ENCODE measurements at places on chromosomes 3 and 15.

DNA sequence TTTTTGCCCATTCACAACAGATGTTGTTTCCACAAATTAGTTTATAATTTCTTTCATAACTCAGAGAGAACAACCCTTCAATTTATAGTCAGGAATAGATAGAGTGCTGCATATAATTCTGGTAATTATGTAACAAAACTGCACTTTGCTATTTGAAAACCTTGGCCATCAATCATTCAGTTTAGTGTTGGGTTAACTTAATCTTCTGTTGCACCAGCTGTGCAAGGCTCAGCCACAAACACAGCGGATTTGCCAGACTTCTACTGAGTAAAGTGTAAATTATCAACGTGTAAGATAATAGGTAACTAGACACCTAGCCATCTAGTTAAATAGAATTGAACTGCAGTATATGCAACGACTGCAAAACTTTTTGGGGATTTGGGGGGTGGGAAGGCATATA is 1064.3 kb upstream of the EPHA6 start:
- DNase-seq, result no peak

DNA sequence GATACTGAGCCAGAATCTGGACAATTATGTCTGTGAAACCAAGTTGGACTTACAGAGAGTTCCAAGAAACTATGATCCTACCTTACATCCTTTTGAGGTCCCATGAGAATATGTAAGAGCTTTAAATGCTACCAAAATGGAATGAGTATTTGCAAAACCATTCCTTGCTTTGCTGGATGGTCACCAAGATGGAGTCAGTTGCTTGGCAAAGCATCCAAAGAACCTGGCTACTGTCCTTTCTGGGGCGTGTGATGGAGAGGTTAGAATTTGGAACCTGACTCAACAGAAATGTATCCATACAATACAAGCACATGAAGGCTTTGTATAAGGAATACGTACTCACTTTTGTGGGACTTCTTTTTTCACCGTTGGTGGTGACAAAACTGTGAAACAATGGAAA is 36.2 kb downstream of the AP4E1 start:
- peak; percentile 71 for DNase-seq

GRCh38 chr3:146561879-146562278 is 17.5 kb upstream of the PLSCR1 start:
- DNase-seq, result peak; percentile 45

DNA sequence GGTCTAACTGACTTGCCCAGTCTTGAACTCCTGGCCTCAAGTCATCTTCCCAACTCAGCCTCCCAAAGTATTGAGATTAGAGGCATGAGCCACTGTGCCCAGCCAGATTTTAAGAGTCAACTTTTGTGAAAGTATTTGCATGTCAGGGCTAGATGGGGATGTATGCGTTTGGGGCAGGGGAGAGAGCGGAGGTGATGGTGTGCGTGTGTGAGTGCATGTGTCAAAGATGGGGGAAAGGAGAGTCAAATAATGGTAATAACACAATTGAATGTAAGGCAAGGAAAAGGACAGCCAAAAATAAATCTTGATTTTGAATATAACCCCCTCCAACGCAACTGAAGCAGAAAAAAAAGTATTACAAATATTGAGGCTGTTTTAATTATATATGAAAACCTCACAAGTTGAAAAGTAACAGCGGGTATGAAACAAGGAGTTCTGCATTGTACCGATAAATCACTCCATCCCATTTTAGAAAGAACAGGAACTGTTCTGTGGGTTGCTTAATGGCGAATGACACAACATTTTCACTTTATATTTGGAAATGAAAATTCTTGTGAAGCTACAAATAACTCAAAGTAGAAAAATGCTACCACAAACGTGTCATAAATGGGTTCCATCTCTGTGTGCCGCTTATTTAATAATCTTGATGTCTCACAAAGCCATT is 29.9 kb upstream of the LDHAL6B start:
- DNase-seq, result no peak

DNA sequence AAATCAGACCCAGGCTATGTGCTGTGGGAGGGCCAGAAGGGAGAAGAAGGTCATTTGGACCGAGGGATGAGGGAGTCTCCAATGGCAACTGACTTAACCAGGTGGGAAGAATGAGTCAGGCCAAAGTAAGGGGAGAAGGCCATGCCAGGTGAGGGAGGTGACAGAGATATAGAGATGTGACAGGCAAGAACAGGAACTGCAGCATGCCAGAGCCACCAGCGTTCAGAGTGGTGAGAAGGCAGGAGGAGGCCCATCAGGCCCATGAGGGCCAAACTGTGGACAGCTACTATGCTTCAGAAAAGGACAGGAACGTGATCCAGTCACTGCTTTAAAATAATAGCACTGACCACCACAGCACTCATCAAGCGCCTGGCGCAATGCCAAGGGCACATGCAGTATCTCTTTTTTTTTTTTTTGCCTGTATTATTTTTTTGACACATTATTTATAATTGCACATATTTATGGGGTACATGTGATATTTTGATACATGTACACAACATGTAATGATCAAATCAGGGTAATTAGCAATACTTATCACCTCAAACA is 154.3 kb upstream of the IGF1R start:
- DNase-seq, result no peak
